HFFc6 (cell line): ENCODE measurements at places on chromosomes 11 and 22. TPM values are rescaled to one million over a fixed set of nuclear protein-coding genes. Genes with fewer than 3 reads are reported as not detected.

GRCh38 chr11:129815596-129816461, at the start of gene TMEM45B:
Gene TMEM45B (plus strand): TSS chr11:129815848. CDS start chr11:129852483, 36,635 bp downstream.
- DNase-seq, result no peak

Gene SCN3B
- not detected in 3 replicates for total RNA-seq

DNA sequence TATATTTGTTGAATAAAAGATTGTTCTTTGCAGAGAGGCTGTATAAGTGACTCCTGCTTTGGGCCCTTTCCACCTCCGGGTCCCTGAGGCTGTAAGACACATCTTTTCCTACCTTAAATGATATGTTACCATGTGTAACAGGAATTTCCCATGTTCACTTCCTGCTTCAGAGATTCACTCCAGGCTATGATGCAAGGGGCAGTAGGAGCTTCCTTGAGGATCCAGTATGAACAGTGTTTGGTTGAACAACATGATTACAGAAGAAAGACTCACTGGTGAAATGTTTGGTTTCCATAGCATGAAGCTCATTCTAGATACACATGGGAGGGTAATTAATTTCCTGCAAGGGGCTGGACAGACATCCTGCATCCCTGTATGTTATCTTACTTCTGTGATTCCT, 25.6 kb upstream of the ZDHHC13 start:
- no peak for DNase-seq

Gene OR8D1
- total RNA-seq, result not detected in 3 replicates

- no peak for DNase-seq
Observed at GRCh38 chr11:17214338-17214737, 6.6 kb upstream of the PIK3C2A start.

Gene RIN1
- total RNA-seq, result 31.9 and 49.9 TPM in 2 replicates

GRCh38 chr22:20216863-20217499, 51.1 kb downstream of the RTN4R start:
- no peak for DNase-seq

GRCh38 chr22:35231585-35232084, 25.7 kb upstream of the HMGXB4 start:
- peak; percentile 53 for DNase-seq

GRCh38 chr11:79040348-79040747, 400.5 kb downstream of the TENM4 start:
- no peak for DNase-seq

- DNase-seq, result peak; percentile 37
Observed at GRCh38 chr11:35650006-35650405, 12.6 kb upstream of the TRIM44 start.

DNA sequence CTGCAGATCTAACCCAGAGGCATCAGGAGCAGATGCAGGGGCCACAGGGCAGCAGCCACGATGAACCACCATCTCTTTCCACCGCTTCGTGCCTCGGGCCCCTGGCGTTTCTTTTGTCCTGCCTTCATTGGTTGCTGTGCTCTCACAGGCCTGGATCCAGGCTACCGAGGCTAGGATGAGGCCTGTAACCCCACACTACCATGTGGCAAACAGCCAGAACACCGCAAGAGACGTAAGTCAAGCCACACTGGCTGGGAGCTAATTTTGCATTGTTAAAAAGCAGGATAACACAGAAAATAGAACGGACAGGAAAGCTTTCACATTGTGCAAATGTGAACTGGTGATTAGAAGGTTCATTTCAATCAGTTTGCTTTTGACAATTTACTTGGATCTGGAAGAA, 15.7 kb upstream of the ARFGAP3 start:
- no peak for DNase-seq

DNA sequence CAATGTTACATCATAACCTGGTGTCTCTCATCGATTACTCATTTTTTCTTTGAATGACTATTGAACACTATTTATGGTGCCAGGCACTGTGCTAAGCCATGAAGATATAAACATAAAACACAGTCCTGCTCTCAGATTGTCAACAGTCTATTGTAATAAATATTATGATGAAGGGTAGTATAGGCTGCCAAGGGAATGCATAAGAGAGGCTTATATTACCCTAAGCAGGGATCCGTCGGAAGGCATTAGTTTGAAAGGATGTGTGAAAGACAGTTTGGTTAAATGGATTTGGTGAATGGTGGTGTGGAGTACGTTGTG, 7.2 kb upstream of the CCDC90B start:
- no peak for DNase-seq

- peak; percentile 33 for DNase-seq
Observed at GRCh38 chr11:11243590-11244469, 109.2 kb downstream of the CSNK2A3 start.

GRCh38 chr11:20156876-20157613, 3.2 kb downstream of the DBX1 start:
- DNase-seq, result no peak

- DNase-seq, result peak; percentile 92
Observed at GRCh38 chr22:17969701-17970113, 54.7 kb downstream of the MICAL3 start.
